ENCODE measurements at places on chromosomes 2 and 18. TPM values are rescaled to one million over a fixed set of nuclear protein-coding genes. Genes with fewer than 3 reads are reported as not detected.

The LRATD1 gene
- total RNA-seq = 16.6 TPM

The FSIP2 gene
- 0.21 TPM for total RNA-seq

The NPHP1 gene
- 3.4 TPM for total RNA-seq

The CXCR4 gene
- total RNA-seq = not detected

The SP3 gene
- total RNA-seq = 130 TPM

The MROH2A gene
- total RNA-seq = not detected

The CHRND gene
- total RNA-seq = not detected

The FAM110C gene
- total RNA-seq = 21.4 TPM

The ZC3H6 gene
- 9.8 TPM for total RNA-seq

The OTOF gene
- under 0.01 TPM for total RNA-seq

The CYTIP gene
- not detected for total RNA-seq

The EFR3B gene
- total RNA-seq = not detected

The RFTN2 gene
- total RNA-seq = not detected

The CNDP1 gene
- total RNA-seq = not detected

The NT5C1B gene
- total RNA-seq = not detected

The RUFY4 gene
- total RNA-seq = not detected

The GALNT5 gene
- total RNA-seq = 27.0 TPM

The CDKL4 gene
- total RNA-seq = 0.96 TPM
